Fibroblast of lung (primary cell): ENCODE measurements at places on chromosomes 7 and 10. TPM values are rescaled to one million over a fixed set of nuclear protein-coding genes. Genes with fewer than 3 reads are reported as not detected.

Gene SLC29A4
- 1.0 and 1.8 TPM in 2 replicates for polyA plus RNA-seq

Gene UNCX
- polyA plus RNA-seq: not detected in 2 replicates

GRCh38 chr7:23242321-23242720 is 4.3 kb upstream of the GPNMB start:
- H3K36me3 ChIP-seq: no peaks in the 10 kb centered on the region
- H3K4me3 ChIP-seq: no peak overlapping the region
- no peak for DNase-seq
- H3K27ac ChIP-seq: no peak overlapping the region
- no peaks in the 10 kb centered on the region for H3K4me1 ChIP-seq
- H3K27me3 ChIP-seq: no peaks in the 10 kb centered on the region

GRCh38 chr10:122468926-122469781 is 7.8 kb downstream of the HTRA1 start:
- DNase-seq: peak; percentile 91
- no peaks in the 10 kb centered on the region for H3K36me3 ChIP-seq
- no peak overlapping the region for H3K4me3 ChIP-seq
- H3K27me3 ChIP-seq: no peaks in the 10 kb centered on the region

- peak overlapping the region; percentile 61 for H3K27ac ChIP-seq
- peaks cover 6% of the 10 kb centered on the region for H3K4me1 ChIP-seq
- peaks cover 12% of the 10 kb centered on the region for H3K36me3 ChIP-seq
- DNase-seq: peak; percentile 54
These were observed 2.0 kb downstream of the FBH1 start for GRCh38 chr10:5892007-5892406.

DNA sequence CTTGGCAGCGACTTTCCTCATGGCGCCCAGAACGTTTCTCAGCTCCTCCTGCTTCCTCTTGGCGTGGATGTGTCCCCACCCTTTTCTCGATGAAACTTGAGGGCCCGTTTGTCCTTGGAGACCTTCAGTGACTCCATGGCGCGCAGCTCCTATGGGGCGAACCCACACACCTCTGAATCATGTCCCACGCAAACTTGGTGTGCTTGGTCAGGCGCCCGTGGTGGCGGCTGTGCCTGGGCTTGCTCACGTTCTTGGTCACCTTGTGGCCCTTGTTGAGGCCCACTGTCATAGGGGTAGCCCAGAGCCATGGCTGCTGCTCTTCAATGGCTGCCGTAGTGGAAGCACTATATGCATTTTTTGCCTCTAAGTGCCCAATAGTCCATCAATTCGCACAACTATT is 117.5 kb upstream of the FOXP2 start:
- H3K36me3 ChIP-seq: no peaks in the 10 kb centered on the region
- H3K27ac ChIP-seq: no peak overlapping the region
- no peak overlapping the region for H3K4me3 ChIP-seq
- H3K27me3 ChIP-seq: no peaks in the 10 kb centered on the region

GRCh38 chr10:132971448-132972148 is 29.2 kb upstream of the CFAP46 start:
- no peaks in the 10 kb centered on the region for H3K4me1 ChIP-seq
- H3K4me3 ChIP-seq: no peak overlapping the region
- DNase-seq: no peak
- H3K27ac ChIP-seq: no peak overlapping the region
- no peaks in the 10 kb centered on the region for H3K36me3 ChIP-seq

GRCh38 chr10:102975483-102976379 is 57.6 kb downstream of the CNNM2 start:
- no peaks in the 10 kb centered on the region for H3K4me1 ChIP-seq
- no peaks in the 10 kb centered on the region for H3K36me3 ChIP-seq
- DNase-seq: no peak
- no peak overlapping the region for H3K4me3 ChIP-seq
- H3K27ac ChIP-seq: no peak overlapping the region

- no peaks in the 10 kb centered on the region for H3K27me3 ChIP-seq
- H3K36me3 ChIP-seq: no peaks in the 10 kb centered on the region
These were observed 24.6 kb upstream of the RHBDD2 start for GRCh38 chr7:75854233-75854632.
